ENCODE measurements at places on chromosomes 13 and 19. TPM values are rescaled to one million over a fixed set of nuclear protein-coding genes. Genes with fewer than 3 reads are reported as not detected.
A peak's percentile ranks its signal among the peaks of the same experiment; 100 is the strongest.

DNA sequence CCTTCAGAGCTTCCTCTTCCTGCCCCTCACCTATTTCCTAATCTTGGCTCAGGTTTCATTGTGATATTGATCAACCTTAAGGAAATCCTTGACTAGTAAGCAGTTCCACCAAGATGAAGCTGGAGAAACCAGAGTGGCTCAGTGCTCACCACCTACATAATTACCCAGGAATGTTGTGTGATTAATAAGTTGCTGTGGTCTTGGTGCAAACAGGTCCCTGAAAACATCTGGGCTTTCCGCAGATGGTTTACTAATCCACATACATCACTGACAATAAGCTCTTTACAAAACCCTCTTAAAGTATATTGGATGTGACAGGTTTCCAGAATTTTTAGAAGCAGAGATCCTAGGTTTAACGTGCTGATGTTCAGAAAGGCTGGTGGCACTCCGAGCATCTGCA is 8.6 kb upstream of the SERP2 start:
- DNase-seq, result no peak

DNA sequence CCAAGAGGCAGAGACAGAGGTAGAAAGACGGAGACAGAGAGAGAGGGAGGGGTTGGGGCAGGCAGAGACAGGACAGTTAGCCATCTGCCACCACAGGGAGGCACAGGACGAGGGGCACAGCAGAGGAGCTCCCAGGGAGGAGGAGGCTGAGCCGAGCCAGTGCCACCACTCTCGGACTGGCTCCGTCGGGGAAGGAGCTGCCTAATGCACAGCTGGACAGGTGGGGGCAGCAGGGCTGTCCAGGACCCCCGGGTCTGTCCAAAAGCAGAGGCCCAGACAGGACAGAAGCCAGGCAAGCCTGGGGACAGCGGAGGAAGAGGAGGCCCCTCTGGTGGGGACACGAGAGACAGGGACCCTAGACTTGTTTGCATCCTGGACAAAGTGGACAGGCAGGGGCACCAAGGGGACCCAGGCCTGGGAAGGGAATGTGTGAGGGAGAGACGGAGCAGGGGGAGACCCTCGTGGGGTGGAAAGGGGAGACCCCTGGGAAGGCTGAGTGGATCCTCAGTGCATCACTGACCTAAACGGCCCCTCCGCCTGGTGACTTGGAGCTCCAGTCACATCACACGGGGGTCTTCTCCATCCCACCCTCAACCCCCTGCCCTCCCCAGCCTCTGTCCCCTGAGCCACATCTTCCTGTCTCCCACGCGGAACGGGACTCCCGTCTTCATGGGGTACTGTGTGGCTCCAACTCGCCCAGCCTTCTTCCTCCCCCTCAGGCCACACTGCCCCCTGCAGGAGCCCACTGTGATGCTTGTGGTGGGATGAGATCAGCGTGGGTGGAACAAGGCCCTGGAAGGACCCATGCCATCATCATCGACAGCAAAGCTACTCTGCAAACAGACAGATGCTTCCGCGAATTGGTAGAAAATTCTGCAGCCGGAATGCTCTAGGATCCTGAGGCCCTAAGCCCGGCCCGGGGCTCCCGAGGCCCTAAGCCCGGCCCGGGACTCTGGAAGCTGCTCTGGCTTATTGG is 915 bp downstream of the F10 start:
- DNase-seq, result no peak

DNA sequence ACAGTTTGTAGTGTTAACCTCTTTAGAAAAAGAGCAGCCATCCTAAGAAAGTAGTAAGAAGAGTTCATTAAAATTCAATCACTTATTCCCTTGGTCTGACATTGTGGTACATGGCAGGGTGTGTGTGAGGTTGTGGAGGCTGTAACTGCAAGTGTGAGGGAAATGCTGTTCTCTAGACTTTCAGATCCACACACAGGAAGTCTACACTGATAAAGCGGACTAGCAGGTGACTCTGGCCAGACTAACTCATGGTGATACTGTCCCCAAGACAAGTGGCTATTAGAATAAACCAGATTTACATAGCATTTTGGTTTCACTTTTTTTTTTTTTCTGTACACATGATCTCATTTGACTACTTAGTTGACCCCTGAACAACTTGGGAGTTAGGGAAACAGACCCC is 10.0 kb downstream of the MTIF3 start:
- DNase-seq, result no peak

DNA sequence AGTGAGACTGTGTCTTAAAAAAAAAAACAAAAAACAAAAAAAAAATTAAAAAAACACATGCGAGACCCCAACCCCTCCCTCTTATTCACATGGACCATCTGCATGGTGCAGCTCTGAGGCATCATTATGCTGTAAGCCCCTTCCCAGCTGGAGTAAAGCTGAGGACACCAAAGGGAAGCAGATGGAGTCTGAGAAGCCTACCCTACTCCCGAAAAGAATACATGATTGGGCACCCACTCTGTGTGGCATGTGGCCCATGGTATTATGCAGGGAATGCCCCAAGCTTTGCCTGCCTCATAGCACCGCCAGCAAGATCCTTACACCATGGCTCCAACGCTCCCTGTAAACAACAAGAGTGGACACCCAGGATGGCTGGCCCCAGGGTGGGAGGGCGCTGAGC is 4.7 kb downstream of the PTH2 start:
- DNase-seq, result no peak

DNA sequence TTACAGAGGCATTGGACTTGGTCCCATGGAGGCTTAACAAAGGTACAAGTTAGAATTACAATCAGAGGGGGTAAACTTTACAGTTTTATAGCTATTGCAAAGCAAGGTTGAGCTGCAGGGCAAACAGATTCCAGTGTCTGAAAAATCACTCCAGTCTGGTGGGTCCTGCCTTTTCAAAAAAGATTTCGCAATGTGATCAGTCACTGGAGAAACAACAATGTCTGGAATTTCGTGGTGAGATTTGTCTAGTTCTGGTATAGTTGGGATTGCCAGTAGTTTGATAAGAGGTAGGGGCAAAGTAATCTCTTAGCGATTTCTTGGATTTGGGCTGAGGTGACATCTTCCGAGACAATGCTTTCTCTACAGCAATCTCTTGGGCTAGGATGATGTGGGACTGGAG is 1198.2 kb upstream of the PCDH9 start:
- DNase-seq, result no peak

- DNase-seq, result no peak
Measured at GRCh38 chr13:46565808-46566750, 13.1 kb downstream of the LRCH1 start.

- DNase-seq, result no peak
Measured at GRCh38 chr13:77991003-77991402, 72.4 kb upstream of the EDNRB start.

- DNase-seq, result no peak
Measured at GRCh38 chr19:17264641-17264979, at the start of gene USHBP1. Gene USHBP1, minus strand, starts transcription at chr19:17264745. Its CDS starts 446 bp downstream, at chr19:17264299.

- DNase-seq, result no peak
Measured at GRCh38 chr19:18613589-18614234, 1.0 kb downstream of the TMEM59L start.

GRCh38 chr13:95212983-95213850 is 88.0 kb downstream of the ABCC4 start:
- no peak for DNase-seq

- DNase-seq, result no peak
Measured at GRCh38 chr13:113804017-113804702, 45.1 kb downstream of the TMEM255B start.

DNA sequence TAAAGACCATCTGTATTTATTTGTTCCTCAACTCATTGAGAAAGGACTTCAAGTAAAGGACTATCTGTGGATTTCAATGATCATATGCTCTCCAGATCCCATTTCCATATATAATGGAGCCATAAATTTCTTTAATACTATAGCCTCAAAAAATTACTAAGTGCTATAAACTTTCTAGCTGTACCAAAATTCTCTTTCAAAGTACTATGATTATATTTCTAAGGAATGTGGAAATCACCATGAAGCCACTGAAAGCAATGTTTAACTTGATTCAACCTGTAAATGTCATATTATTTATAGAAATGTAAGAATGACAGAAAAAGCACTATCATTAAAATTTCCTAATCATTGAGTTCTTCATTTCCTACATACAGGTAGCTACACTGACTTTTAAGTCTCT is 20.7 kb downstream of the TBC1D4 start:
- DNase-seq, result no peak

GRCh38 chr19:41411968-41412265 is 14.3 kb downstream of the BCKDHA start:
- DNase-seq, result no peak

DNA sequence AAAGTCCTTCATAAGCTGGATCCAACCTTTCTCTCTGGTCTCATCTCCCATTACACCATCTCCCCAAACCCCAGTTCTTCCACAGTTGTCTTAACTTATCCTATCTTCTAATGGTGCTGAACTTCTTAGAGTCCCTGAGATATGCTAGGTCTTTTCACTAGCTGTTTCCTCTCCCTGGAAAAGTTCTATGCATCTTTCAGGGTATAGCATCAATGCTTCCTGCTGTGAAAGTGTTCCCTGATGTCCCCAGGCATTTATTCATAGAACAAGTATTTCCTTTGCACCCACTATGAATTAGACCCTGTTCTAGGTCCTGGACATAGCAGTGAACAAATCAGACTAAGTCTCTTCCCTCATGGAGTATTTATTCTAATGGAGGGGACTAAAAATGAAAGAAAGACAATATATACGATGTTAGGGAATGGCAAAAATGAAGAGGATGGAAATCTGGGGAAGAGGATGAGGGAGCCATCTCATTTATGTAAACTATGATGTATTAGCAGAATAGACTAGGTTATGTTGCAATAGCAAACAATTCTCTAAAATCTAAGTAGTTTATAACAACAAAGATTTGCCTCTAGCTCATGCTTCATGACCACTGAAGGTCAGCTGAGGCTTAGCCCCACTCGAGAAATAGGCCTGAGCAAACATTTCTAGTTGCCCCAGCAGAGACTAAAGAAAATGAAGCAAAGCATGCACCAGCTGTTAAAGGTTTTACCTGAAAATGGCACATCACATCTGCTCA is 120.0 kb downstream of the CYSLTR2 start:
- DNase-seq, result no peak

DNA sequence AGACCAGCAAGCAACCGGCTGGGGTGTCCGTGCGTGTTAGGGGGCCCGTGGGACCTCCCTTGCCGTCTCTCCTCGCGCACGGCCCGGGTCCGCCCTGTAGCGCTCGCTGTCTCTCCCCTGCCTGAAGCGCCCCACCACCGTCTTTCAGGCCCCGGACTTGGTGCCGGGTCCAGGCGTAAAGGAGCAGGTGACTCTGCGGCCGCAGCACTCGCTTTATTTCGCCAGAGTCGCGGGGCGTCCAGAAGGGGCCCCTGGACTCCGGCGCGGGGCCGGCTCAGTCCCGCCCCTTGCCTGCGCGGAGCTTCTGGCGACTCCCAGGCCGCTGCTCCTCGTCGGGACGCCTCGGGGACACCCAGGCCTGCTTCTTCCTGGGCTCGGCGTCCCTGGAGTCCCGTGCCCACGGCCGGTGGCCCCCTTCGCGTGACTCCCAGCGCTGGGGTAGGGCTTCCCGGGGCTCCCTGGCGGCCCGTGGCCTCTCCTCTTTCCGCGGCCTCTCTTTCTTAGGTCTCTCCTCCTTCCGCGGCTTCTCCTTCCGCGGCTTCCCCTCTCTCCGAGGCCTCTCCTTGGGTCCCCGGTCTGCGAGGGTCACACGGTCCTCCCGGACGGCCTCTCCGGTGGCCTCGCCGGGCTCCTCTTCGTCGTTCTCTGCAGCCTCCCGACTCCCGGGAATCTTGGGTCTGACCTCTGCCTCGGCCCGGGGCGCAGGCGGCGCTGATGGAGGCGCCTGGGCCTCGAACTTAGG is 3.1 kb downstream of the AMH start:
- DNase-seq, result peak; percentile 29

GRCh38 chr19:8567522-8568172 is 9.6 kb downstream of the MYO1F start:
- DNase-seq, result no peak

The HSPB6 gene
- not detected for total RNA-seq

The RASAL3 gene
- 218 TPM for total RNA-seq

The PRRG2 gene
- 1.9 TPM for total RNA-seq

The RAB3A gene
- total RNA-seq, result 3.8 TPM

The ZNF729 gene
- not detected for total RNA-seq
